ENCODE measurements at places on chromosomes 11 and 22.

DNA sequence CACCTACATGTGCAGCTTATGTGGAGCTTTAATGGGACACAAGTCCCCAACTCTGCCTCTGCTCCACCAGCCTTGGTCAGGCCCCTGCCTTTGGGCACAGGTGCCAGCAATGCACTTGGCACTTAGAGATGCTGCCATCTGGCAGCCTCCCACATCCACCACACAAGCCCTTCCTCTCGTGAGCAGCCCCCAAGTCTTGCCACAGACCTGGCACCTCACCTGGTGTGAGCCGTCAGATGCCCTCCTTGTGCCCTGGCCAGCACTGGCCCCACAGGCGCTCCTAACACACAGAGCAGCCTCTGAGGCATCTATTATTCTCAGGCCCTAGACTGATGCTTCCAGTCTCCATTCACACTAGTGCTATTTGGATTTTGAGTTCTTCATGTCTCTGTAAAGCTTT is 24.5 kb upstream of the SERPIND1 start:
- no peak for DNase-seq

DNA sequence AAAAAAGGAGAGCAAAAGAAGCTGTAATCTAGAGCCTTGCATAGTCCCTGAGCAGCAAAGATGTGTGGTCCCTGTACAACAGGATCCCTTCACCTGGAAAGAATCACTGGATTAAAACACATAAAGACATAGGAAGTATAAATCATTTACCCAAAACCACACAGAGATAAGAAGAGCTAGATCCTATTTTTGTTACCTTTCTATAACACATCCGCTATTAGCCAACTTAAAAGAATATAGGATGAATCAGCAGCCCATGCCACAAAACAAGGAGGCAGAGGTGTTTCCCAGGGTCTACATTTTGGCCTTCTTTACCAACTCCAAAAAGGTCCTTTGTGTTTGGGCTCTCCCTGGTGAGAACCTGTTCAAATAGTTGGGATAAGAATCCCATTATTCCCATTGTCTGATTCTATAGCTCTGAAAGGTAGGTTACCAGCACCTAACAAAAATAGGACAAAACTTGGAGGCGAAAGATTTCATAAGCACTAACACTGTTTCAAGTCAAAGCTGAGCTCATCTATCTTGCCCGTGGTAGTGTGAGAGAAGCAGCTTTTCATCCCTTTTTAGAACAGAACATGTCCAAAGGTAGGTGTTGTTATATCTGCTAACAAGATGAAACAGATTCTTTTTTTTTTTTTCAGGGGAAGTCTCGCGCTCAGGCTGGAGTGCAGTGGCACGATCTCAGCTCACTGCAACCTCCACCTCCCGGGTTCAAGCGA is 26.8 kb downstream of the PAK1 start:
- DNase-seq = no peak

- DNase-seq = no peak
Measured at GRCh38 chr11:119744577-119744976, 15.6 kb upstream of the NECTIN1 start.

- DNase-seq = no peak
Measured at GRCh38 chr11:107928767-107929507, 689 bp downstream of the RAB39A start.

- no peak for DNase-seq
Measured at GRCh38 chr11:98090861-98091505, 929.8 kb upstream of the CNTN5 start.

GRCh38 chr22:21730535-21731308 is 4.9 kb downstream of the YPEL1 start:
- no peak for DNase-seq

DNA sequence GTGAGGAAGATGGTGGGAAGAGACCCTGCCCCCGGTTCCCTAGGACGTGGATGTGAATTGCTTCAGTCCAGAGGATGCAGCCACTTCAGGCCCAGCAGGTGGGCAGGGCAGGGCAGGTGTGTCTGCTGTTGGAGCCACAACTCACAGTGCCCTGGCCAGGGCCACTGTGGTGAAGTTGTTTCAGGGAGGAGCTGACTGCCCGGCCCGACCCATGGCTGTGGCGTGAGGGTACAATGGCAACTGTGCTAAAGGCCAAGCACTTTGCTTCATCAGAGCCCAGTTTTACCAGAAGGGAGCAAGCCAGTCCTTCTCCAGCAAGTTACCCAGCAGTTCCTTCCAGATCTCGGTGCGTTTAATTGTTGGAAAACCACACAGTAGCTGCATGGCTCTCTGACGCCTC is 1174.4 kb downstream of the BRD1 start:
- no peak for DNase-seq

DNA sequence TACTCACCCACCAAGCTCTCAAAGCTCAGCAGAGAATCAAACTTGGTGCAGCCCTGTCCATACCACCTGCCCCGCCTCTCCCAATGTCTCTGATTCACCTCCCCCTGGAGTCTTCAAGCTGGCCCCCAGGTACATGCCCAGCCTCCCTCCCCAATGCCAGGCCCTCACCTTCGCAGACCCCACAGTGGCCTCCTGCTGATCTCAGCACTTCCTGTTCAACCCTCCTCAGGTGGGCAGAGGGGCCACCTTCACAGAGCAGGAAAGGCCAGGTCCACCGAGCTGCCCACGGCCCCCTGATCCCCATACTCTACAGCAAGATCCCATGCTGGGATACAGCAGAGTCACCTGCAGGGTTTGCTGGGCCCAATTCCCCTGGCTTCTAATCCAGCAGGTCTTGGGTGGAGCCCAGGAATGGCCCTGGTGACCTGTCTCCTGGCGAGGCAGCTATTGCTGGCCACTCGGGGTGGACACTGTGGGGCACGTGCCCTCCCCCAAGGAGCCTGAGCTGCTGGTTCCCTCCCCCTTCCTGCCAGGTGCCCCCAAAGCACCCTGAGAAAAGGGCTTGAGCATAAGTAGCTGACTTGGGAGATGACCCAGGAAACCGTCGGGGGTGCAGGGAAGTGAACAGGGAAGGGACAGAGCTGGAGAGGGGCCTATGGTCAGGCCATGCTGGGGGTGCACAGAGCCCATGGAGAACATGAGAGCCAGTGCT is 150.7 kb downstream of the BRD1 start:
- no peak for DNase-seq

- peak; percentile 63 for DNase-seq
Measured at GRCh38 chr11:95089620-95090542, at the start of gene ENDOD1. Gene ENDOD1, plus strand, starts transcription at chr11:95089846. Its CDS starts 82 bp downstream, at chr11:95089928.

GRCh38 chr11:94932503-94932902 is 40.9 kb downstream of the CWC15 start:
- no peak for DNase-seq

- no peak for DNase-seq
Measured at GRCh38 chr11:64357446-64357845, 1.5 kb upstream of the RPS6KA4 start.
